ENCODE measurements at places on chromosomes 3 and 15.

DNA sequence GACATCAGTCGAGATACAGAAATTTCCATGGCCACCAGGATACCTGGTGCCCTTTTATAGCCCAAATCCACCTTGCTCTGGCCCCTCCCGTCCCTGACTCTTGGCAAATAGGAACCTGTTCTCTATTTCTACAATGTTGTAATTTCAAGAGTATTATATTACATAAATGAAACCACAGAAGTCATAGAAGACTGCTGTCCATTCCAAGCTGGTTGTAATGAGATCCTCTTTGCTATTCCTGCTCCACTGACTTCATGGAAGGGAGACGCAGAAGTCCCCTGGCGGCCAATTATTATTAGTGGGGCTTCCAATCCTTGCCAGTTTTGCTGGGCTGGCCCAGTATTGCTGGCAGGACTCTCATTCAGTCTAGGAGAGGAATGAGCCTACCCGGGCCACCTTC is 26.6 kb downstream of the DCP1A start:
- DNase-seq, result no peak

- DNase-seq, result no peak
Measured at GRCh38 chr3:177495566-177495965, 298.3 kb upstream of the TBL1XR1 start.

- no peak for DNase-seq
Measured at GRCh38 chr3:43081796-43082195, 24.1 kb downstream of the POMGNT2 start.

- DNase-seq, result no peak
Measured at GRCh38 chr3:52752045-52752660, 18.6 kb downstream of the NEK4 start.

DNA sequence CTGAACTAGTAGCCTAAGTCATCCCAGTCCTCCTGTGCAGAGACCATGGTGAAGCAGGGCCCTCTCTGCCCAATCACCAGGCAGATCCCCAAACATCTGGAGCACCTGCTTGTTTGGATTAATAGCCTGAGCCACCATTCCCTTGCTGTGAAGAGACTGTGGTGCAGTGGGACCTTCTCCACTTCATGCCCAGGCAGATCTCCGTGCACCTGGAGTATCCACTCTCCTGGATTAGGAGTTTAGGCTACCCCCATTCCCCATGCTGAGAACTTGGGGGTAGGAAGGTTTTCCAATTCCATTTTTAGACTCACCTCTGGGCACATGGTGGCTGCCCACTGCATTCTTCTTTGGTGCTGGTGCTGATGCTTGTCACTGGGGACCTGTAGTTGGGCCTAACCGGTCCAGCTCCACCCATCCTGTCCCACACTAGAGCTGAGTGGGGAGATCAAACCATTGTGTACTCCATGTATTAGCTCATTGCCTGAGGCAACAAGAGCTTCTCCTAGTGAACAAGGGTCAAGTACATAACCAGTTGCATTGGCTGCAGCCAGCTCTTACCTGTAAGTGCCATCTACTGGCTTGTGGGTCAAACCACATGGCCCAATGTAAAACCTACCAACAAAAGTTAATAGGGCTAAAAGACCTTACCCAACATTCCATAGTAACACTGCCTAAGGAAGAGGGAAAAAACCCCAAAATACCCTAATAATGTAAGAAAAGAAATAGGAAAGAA is 382.5 kb upstream of the CBLB start:
- no peak for DNase-seq

- no peak for DNase-seq
Measured at GRCh38 chr3:81741216-81741615, 20.2 kb downstream of the GBE1 start.

DNA sequence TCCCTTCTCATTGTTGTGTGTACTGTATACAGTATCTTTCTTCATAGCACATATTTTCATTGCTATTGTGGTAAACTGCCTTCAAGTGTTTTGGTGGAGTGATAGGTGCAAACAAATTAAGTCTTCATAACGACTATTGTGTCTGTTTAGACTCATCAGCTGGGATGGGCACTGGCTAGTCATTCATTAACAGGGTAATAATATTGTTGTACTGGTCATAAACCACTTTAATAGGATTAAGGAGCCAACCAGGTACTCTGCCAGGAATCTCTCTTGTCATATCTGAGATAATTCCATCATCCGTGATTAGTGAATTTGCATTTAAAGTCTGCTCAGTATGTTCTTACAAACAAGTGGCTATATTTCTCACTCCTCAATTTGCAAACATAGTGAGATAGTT is 10.2 kb upstream of the TMEM45A start:
- no peak for DNase-seq

GRCh38 chr3:173745952-173746682 is 348.6 kb downstream of the NLGN1 start:
- no peak for DNase-seq

GRCh38 chr3:141406265-141406664 is 38.0 kb downstream of the ZBTB38 start:
- DNase-seq, result no peak

- DNase-seq, result no peak
Measured at GRCh38 chr15:89448825-89449224, 47.6 kb downstream of the RHCG start.

DNA sequence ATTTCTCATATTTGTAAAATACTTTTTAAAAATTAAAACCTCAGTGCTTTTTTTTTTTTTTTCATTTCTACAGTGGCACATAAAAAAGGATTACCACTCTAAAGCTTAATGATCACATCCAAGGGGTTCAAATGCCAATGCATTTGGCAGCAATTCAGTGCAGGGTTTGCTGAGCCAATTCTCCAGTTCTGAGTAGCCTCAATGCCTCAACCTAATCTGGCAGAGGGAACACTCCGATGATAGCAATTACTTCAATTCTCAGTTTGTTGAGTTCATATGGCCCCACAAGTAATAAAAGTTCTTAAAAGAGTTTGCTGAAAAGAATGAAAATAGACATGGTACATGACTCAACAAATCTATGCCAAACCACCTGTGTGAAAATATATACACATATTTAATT is 79.3 kb upstream of the RBMS3 start:
- DNase-seq, result no peak

- no peak for DNase-seq
Measured at GRCh38 chr3:31536497-31536896, 3.8 kb downstream of the STT3B start.
